ENCODE measurements at places on chromosomes 7 and 10.

GRCh38 chr7:128274884-128275603, 34.0 kb downstream of the LEP start:
- DNase-seq: no peak

DNA sequence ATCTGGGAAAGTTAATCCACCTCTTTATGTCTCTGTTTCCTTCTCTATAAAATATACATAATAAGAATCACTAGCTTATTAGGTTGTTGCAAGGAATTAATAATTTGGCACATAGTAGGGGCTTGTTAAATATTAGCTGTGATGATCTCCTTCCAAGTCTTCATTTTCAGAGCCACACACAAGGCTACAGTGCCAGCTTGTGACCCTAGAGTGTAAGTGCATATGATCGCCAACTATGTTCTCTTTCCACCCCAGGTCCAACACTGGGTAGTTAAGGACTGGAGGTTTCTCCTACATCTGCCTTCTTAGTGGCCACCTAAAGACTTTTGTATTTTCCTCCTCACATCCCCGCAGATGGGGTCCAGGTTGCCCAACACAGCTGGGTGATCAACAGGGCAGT, 17.9 kb upstream of the ACSM6 start:
- no peak for DNase-seq

DNA sequence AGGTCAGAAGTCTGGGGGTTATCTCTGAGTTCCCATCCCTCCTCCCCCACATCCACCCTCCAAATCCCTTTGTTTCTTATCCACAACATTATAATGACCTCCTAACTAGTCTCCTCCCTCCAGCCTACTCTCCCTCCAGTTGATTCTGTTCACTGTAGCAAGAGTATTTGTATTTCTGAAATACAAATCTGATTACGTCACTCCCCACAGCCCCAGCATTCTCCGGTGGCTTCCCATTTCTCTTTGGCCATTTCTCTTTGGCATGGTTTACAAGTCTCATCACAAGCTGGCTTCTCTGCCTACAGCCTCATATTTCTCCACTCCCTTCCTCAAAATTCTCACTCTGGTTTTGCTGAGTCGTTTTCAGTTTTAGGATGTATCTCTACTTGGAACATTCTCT, 24.6 kb upstream of the MRPS33 start:
- no peak for DNase-seq

- DNase-seq: no peak
These were observed 284.3 kb downstream of the PARD3 start for GRCh38 chr10:34530778-34531177.

- no peak for DNase-seq
These were observed 118.5 kb downstream of the ITGB8 start for GRCh38 chr7:20449176-20449575.
